ENCODE measurements at places on chromosomes 16 and 17.

GRCh38 chr16:89890200-89890599 lies 16.8 kb downstream of the TCF25 start:
- no peak for DNase-seq

- no peak for DNase-seq
Measured at GRCh38 chr17:19288453-19288852, 51.3 kb downstream of the EPN2 start.

- DNase-seq = no peak
Measured at GRCh38 chr16:55638256-55638655, 17.5 kb upstream of the SLC6A2 start.

- no peak for DNase-seq
Measured at GRCh38 chr16:4463522-4464163, 10.8 kb downstream of the NMRAL1 start.

DNA sequence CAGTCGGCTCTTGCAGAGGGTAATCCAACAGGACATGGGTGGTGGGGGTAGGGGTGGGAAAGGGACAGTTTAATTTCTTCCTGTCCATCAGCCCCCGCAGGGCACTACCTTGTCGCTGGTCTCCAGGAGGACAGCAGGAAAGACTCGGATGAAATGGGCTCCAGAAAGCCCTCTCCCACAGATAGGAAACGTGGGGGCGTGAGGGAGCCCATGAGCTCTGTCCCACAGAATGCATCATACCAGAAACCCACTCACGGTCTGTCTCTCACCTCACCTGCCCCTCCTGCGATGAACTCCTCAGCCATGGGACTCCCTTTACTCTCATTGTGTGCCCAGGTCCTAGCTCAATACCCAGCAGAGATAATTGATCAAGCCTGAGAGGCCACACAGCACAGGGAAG lies 240.1 kb downstream of the GSG1L start:
- no peak for DNase-seq

DNA sequence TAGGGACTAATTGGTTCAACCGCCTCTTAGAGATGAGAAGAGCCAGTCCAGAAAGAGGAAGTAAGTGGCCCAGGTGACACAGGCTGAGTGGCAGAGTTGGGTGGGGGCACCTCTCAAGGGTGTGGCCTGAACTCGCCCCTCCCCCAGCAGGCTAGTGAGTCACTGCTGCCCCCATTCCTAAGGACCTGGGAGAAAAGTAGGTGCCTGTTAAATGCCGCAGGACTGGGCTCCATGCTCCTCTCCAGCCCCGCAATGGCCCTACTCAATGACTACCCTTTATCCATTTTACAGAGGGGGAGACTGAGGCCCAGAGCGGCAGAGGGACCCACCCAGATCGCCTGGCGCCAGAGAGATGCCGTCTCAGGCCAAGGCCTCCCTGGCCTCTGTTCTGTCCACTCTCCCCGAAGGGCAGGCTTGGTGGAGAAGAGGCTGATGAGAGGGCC lies 8.1 kb downstream of the TMEM235 start:
- no peak for DNase-seq

DNA sequence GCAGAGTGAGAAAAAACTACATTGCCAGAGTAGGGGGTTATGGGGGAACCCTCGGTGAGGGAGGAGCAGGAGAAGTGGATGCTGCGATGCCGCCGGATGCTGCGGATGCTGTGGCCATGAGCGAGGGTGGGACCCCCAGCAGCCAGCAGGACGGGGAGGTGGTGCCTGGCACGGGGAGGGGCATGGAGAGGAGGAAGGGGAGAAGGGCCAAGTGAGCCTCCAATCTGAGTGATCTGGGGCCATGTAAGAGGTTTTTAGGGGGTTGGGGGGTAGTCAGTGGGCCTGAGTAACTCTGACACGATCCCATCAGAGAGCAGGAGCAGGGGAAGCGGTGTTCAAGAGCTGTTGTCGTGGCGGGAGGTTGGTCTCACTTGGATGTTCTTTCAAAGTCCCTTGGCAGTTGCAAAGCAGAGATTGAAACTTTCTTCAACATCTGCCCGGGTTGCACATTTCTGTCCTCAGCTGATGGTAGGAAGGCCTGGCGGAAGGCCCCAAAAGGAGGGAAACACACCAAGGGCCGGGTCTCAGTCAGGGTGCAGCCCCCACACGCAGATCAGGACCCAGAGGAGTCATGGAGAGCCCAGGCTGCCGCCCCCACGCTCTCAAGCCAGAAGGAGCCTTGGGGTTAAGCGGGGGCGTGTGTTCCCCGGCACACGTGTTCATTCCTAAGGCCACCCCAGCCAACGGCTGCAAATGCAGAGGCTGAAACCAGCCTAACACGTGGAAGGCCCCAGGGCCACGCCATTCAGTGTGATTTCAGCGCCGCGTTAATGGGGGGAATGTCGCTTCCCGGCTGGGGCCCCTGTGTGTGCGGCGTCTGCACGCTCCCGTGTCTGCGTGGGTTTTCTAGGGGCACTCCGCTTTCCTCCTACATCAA lies 81.7 kb downstream of the ZDHHC7 start:
- no peak for DNase-seq

- no peak for DNase-seq
Measured at GRCh38 chr17:81116704-81117103, 48.6 kb upstream of the PVALEF start.

DNA sequence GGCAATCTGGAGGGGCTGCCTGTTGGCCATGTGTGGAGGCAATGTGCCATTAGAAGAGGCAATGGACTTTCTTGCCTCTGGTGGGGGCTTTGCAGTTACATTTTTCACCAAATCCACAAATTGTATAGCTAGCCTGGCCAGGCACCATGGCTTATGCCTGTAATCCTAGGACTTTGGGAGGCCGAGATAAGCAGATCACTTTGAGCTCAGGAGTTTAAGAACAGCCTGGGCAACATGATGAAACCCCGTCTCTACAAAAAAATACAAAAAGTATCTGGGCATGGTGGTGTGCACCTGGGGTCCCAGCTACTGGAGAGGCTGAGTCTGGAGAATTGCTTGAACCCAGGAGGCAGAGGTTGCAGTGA lies 2.7 kb upstream of the RNF112 start:
- no peak for DNase-seq

GRCh38 chr17:74252211-74252610 lies 21.8 kb upstream of the DNAI2 start:
- no peak for DNase-seq

- DNase-seq = no peak
Measured at GRCh38 chr17:18318117-18318516, 3.0 kb downstream of the SMCR8 start.

- no peak for DNase-seq
Measured at GRCh38 chr16:17002565-17002964, 468.2 kb downstream of the XYLT1 start.

DNA sequence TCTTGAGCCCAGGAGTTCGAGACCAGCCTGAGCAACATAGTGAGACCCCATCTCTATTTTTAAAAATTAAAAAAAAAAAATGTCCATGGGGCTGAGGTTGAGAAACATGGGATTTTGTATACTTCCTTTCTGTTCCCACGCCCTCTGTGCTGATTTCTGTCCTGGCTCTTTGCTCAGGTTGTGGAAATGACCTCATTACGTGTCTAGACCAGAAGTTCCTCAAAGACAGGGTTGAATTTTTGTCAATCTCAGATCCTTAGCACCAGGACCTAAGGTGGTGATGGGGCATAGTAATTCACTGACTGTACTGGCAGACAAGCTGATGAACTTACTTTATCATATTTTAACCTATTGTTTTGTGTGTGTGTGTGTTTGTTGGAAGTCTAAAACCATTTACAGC lies 11.2 kb upstream of the HNF1B start:
- DNase-seq = no peak

DNA sequence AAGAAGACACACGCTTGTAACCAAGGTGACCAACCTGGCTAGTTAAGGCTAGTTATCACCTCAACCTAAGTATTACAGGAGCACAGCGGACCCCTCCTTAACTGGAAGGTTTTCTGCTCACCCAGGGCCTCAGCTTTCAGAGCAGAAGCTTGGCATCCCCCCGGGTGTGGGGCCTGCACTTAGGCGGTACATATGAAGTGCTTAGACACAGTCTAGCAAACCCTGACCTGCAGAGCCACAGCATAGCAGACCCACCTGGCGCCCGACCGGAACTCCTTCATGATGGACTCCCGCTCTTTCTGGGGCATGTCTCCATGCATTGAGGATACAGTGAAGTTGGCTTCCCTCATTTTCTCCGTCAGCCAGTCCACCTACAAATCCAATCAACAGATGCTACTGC lies 9.8 kb downstream of the EIF4A3 start:
- no peak for DNase-seq

DNA sequence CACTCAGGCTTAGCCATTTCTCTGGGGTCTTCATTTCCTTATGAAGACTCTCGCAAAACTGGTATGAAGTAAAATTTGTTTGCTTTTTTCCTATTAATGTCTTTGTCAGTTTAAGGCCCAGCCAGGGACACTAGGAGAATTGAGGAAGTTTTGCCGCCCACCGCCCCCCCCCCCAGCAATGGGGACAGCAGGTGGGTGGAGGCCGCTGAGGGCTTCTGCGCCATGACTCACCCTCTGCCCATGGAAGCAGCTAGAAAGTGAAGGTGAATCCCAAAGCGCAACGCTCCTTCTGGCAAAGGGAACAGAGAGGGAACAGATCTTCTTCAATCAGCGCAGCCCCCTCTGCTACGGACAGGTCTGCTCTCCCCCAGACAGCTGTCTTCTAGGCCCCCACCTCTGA lies 49.7 kb downstream of the MARF1 start:
- no peak for DNase-seq

DNA sequence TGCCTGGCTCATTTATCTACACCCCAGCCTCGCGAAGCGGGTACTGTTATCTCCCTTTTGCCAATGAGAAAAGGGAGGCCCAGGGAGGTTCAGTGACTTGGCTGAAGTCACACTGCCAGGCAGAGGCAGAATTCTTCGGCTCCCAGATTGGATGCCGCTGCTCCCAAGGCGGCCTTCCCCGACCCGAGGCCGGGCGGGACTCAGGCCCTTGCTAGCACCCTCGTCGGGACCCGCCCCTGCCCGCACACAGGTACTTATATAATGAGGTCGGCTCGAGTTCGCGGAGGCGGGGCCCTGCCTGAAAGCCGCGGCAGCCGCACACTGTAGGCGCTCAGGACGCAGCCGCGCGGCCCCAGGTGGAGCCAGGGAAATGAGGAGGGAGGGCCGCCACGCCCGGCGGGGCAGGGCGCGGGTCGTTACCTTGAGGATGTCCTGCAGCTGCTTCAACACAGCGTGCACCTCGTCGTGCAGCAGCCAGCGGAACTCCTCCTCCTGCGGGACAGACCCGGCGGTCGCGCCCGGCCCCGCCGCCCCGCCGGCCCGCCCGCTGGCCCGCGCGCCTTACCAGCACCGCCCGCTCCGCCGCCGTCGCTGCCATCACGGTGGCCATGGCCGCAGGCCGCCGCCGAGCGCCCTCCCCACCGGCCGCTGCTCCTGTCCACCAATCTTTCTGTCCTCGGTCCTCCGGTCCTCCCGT lies at the start of gene ROGDI:
Gene ROGDI, minus strand, starts transcription at position 672 of the 697 bp plus-strand sequence. Its CDS starts 62 bp downstream, at position 610.
- peak; percentile 42 for DNase-seq
